ENCODE measurements at places on chromosomes 1 and 21.

- DNase-seq: no peak
These were observed 258.3 kb downstream of the SPATA17 start for GRCh38 chr1:217889401-217889800.

- no peak for DNase-seq
These were observed 30.9 kb upstream of the SSX2IP start for GRCh38 chr1:84721152-84721551.

DNA sequence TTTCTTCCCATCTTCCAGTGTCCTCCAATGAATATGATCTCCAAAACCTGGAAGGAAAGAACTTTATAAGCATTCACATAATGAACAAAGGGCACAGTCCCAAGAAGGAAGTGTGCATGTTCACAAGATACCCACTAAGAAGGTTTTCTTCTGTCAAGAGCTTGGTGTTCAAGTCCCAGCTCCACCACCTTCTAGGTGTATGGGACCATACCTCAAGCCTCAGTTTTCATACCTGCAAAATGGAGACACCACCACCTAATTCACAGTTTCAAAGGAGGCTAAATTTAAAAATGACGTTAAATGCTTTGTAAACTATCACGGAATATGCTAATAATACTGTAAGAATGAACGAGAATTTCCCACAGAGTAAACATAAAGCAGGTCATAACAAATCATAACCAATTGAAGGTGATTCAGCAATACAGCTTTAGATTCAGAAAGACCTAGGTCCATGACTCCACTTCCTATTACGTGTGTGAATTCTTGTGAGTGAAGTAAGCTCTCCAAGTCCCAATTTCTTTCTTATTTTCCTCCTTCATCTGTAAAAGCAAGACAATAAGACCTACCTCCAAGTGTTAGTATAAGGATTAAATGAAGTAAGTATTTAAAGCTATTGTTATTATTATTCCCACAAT is 8.1 kb upstream of the KTI12 start:
- no peak for DNase-seq

DNA sequence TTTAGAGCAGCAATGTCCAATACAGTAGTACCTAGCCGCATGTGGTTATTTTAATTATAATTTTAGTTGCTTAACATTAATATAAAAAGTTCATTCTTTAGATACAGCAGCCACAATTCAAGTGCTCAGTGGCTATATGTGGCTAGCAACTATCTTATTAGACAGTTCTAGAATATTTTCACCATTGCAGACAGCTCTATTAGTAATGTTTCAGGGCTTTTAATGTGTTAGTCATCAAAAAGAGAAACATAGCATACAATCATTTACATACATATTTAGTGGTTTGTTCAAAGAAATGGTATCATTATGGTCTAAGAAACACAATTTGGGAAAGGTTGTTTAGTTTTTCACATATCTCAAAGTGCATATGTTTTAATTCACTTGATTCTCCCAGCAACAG is 66.6 kb upstream of the DYNLT5 start:
- no peak for DNase-seq

DNA sequence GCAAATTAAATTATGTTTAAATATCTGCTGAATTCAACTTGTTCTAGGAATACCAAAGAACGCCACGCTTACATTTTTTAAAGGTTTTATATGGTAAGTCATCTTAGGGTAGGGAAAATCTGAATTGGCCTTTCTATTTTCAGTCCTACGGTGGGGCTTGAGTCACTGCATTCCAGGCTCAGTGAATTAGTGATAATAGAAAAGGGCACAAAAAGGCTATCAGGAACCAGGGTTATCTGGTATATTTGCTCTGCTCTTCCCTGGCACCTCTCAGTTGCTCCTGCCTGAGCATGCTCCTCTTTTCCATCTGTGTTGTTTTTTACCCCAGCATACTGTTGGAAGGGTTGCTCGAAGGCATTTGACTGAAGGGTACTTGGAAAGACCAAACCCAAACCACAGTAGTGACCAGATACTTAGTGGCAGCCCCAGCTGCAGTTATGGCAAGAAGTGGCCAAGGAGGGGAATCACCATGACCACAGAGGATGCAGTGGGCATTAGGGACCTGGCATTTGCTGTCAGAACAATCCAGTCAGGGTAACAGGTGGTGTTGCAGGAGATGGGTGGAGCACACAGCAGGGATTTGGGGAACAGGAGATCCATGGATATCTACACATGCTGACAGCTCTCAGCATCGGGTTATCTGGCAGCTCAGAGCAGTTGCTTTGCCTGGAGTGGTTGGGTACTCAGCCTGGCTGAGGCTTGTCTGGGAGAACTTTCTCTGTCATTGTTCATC is 2.3 kb downstream of the OVAAL start:
- DNase-seq: no peak

DNA sequence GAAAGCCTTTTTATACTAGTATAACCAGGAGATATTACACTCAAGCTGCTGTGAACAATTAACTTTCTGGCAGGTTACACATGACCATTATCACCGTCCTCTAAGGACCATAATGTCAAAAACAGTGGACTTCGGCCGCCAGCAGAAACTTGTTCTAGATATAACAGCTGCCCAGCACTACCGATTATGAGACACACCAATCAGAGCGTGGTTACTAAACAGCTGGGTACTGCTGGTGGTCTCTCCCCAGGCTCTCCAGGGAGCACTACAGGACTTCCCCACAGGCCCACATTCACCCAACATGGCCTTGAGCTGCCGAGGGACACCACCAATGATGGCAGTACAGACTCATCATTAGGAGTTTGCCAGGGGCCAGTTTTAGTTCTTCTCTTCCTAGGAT is 57.9 kb upstream of the CTBS start:
- no peak for DNase-seq

GRCh38 chr1:53891678-53892077 is 2.1 kb upstream of the YIPF1 start:
- DNase-seq: no peak

DNA sequence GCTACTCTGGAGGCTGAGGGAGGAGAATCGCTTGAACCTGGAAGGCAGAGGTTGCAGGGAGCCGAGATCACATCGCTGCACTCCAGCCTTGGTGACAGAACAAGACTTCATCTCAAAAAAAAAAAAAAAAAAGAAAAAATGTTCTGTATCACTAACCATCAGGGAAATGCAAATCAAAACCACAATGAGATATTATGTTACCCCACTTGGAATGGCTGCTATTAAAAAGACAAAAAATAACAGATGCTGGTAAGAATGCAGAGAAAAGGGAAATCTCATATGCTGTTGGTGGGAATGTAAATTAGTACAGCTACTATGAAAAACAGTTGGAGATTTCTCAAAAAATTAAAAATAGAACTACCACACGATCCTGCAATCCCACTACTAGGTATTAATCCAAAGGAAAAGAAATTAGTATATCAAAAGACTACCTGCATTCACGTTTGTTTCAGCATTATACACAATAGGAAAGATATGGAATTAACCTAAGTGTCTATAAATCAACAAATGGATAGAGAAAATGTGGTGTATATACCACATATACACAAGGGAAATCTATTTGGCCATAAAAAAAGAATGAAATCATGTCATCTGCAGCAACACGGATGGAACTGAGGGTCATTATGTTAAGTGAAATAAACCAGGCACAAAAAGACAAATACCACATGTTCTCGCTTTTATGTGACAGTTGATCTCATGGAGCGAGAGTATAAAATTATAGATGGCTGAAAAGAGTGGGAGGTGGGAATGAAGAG is 62.6 kb downstream of the ABL2 start:
- no peak for DNase-seq

- DNase-seq: no peak
These were observed 256.3 kb upstream of the C1orf174 start for GRCh38 chr1:4156241-4156973.

DNA sequence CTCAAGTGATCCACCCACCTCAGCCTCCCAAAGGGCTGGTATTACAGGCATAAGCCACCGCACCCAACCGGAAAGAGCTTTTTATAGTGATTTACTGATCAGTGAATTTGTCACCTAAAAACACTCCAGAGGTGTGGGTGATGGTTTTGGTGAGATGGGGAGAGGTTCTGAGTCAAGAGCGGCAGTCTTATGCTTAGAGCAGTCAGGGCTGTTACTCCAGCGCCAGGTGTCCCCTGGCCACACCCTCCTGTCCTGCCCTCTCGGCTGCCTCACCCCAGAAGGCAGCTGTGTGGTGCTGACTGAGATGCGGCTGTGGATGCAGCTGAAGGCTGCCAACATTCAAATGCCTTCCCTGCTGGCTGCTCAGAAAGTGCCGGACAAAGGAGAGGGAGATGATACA is 94.5 kb upstream of the LPGAT1 start:
- no peak for DNase-seq

DNA sequence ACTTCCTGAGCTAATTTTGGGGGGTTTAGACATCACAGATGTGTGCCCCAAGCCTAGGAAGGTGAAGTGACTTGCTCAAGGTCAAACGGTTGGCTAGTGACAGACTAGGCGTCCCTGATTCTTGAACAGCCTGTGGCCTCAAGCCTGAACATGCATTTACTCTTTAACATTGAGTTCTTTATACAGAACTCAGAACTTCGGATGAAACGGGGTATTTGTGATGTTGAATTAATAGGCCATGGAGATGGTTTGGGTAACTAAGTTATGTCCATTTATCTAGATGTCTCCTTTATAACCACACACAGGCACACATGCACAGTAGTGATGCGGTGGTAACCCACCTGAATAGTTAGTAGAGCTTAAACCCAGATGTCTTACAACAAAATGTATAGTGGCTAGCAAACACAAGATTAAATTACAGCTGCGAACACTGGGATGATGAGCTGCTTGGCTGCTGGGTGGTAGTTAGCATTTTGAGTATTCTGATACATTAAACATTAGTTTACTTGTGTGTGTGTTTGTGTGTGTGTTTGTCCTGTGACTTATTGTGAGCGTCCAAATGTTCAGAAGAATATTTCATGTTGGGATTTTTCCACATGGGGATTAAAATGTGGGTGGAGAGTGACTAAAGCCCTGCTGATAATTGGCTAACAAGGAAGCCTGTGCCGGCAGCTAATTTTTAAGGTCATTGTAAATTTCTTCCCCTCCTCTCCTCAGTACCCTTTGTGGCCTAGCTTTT is 2.3 kb downstream of the ATP1A1 start:
- DNase-seq: no peak

GRCh38 chr1:89254658-89255287 is 17.9 kb downstream of the GBP5 start:
- DNase-seq: no peak

DNA sequence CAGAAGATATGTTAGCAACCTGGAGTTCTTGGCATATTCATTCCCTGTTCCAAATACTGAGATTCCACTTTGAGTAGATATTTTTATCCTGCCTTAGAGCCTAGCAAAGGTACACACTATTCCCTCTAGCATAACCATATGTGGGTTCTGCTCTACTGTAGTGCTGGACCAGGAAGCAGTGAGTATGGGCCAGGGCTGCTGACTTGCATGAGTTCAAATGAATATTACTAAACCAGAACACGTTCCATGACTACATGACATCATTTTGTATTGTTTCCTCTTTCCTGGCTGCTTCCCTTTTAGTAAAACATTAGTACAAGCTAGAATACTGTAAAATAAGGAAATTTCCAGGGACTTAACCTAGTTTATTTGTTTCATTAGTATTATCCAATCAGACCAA is 41.1 kb downstream of the TNFSF18 start:
- no peak for DNase-seq

DNA sequence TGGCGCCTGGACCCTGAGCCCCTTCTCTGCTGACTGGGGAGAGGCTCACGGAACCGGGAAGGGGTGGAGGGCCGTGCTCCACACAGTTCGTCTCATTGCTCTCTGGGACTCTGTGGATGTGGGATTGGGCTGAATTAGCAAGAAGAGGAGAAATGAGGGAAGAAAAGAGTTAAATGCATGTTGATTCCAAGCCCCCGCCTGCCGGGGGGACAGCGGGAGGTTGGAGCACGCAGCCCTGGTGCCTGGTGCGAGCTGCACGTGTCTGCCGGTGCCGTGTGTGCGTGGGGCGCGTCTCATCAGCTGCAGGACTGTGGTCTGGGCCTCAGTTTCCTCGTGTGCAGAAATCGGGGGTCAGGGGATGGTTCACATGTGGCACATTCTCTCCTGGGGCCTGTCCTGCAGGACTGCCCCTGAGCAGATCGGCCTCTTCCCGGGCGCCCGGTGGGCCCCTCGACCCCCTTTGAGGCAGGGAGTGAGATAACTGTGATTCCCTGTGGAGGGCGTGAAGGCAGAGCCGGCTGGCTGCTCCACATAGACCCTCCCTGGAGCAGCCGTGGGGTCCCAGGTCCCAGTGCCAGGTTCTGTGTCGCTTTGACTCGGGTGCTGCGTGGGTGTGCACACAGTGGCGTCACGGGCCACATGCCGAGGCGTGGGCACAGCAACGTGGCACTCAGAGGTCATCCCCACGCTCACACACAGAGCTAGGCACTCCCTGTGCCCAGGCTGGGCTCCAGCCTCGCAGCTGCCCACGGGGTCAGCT is 11.4 kb downstream of the SAMD11 start:
- no peak for DNase-seq

DNA sequence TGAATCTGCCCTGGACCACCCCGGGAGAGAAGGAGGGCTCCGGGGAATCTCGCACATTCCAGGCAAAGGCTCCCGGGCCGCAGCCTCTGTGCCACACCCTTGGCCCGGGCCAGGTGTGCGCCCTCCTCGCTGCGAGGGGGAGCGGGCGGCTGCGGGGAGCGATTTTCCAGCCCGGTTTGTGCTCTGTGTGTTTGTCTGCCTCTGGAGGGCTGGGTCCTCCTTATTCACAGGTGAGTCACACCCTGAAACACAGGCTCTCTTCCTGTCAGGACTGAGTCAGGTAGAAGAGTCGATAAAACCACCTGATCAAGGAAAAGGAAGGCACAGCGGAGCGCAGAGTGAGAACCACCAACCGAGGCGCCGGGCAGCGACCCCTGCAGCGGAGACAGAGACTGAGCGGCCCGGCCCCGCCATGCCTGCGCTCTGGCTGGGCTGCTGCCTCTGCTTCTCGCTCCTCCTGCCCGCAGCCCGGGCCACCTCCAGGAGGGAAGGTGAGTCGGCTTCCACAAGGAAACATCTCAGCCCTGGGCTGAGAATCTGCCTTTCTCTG is at the start of gene LAMC2:
LAMC2 (plus strand) TSS at position 324 of the 550 bp plus-strand sequence; CDS start at position 413, 89 bp downstream.
- no peak for DNase-seq

DNA sequence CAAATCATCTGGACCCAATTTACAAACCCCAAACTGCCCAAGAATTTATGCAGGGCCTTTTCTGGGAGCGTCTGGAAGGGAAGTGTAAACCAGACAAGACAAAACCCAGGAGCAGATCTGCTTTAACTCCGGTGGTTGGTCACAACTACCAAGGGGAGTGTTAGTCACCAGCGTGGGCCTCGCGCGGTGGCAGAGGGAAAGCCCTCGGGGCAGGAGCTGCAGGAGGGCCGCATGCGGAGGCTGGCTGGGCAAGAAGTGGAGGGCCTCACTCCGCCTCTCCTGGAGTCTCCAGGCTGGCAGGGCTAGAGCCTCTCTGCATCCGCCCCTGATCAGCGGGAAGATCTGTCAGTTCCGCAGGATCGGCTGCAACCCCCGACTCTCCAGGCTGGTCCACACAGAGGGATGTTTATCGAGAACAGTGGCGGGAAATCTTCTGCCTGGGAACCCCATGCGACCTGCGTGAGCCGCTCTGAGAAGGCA is 2.0 kb downstream of the COL24A1 start:
- no peak for DNase-seq

GRCh38 chr1:8517661-8518489 is 200.0 kb downstream of the SLC45A1 start:
- DNase-seq: no peak
